M059J (cell line): ENCODE measurements at places on chromosomes 16 and 17.

DNA sequence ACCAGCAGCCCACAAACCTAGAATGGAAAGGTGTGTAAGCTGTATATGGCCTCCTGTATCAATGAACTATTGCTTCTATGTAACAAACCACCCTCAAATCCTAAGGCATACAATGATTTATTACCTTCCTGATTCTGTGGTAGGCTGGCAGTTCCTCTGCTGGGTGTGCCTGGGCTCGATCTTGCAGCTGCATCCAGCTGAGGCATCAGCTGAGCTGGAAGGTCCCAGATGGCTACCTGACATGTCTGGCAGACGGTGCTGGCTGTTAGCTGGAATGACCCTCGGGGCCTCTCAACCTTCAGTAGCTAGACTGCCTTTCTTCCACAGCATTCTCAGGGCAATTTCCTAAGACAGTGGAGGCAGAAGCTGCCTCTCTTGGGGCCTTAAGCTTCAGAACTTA is 152.7 kb downstream of the RAB11FIP4 start:
- DNase-seq, result no peak

- no peak for DNase-seq
Observed at GRCh38 chr16:84577034-84577803, 40.7 kb downstream of the COTL1 start.

DNA sequence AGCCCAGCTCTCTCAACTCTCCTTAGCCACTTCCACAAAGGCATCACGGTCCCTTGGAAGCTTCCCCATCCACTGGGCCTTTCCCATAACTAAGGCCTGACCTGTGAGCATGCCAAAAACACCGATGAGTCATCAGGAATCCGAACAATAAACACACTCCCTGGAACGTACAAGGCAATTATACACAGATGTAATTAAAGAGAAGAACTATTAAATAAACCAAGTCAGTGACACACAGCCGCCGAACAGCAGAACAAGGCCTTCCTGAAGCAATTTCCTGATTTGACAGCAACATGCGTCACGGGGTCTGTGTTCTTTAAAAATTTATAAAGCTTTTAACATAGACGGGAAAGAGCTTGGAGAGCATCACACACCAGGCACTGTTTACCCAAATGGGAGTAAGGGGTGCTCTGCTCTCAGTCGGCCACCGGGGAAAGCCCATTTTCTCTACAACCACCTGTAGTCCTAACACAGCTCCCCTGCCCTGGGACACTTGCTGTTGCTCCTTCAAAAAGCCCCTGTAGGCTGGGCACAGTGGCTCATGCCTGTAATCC is 29.4 kb downstream of the COG7 start:
- DNase-seq, result peak; percentile 98

GRCh38 chr16:30368122-30368791 is 2.0 kb downstream of the TBC1D10B start:
- peak; percentile 71 for DNase-seq

DNA sequence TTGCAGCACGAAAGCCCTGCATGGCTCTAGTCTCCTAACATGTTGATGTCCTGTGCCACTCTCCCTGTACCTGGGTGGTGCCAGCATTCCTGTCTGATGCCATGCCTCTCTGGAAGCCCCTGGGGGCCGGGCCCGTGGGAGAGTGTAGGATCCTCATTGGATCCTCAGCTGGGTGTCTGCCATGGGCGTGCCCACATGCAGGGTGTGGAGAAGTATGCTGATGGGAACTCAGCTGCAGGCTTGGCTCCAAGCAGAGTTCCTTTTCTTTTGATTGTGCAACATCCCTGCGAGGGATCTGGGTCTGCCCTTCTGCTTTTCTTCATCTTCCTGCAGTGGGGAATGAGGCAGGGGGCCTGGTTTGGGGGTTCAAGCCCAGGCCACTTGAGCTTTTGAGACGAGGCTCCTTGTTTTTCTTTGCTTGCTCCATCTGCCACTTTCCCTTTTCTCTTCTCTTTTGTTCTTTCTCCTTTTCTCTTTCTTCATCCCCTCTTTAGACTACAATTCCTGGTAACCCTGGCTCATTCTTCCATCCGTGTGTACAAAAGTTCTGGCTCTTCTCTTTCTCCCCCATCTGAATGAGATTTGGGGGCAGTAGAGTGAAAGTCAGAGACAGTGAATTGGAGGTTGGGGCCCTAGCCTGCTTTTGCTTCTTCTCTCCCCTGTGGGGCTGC is 32.9 kb downstream of the KSR1 start:
- DNase-seq, result no peak

DNA sequence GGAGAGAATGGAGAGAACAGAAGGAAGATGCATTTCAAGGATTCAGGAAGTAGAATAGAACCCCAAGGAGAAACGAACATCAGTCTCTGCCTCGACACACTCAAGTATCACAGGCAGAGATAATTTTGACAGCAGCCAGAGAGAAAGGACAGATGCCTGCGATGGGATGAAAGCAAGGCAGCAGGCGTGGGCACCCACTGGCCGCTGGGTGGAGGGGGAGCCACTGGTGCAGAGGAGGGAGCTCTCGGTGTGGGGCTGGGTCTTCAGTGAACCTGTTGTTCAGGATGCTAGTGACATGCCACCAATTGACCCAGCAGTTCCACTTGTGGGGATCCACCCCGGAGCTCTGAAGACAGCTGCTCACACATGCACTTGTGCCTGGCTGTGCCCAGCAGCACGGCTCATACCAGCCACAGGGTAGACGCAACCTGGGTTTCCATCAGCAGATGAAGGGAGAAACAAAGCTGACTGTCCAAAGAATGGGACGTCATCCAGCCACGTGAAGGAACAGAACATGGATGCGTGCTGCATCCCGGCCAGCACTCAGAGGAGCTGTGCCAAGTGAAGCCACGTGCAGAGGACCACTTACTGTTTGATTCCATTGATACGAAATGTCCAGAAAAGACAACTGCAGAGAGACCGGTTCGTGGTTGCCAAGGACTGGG is 127.0 kb downstream of the BANP start:
- no peak for DNase-seq

DNA sequence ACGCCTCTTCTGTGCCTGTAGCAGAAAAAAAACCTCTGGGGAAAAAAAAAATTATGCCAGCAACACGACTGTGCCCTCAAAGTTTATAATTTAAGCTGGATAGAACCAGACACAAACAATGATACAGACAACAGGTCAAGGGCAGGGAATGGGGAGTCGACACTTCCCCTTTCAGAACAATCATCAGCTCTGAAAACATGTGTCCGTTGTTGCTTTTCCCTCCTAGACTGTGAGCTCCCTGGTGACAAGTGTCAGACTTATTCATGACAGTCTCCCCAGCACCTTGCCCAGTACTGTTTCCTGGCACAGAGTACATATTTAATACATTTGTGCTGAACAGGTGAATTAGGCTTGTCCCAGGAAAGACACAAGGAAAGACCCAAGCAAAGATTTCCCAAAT is 178.3 kb downstream of the SOX9 start:
- no peak for DNase-seq

DNA sequence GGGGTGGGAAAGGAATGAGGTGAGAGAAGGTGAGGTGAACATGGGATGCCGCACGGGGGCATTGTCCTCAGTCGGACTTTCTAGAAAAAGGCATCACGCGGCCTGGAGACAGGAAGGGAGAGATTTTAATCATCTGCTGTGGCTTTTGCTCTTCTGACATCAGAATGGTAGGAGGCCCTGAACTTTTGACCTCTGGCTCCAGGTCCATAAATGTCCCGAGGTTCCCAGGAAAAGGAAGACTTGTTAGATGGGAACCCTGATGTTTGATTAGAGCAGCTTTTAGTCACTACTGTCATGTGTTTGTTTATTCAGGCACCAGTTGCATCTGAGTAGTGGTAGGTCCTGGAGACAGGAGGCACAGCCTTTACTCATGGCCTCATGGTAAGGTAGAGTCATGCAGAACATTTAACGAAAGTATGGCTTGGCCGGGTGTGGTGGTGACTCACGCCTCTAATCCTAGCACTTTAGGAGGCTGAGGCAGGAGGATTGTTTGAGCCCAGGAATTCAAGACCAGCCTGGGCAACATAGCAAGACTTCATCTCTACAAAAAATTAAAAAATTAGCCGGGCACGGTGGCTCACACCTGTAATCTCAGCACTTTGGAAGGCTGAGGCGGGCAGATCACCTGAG is 203.1 kb downstream of the MSI2 start:
- peak; percentile 98 for DNase-seq

DNA sequence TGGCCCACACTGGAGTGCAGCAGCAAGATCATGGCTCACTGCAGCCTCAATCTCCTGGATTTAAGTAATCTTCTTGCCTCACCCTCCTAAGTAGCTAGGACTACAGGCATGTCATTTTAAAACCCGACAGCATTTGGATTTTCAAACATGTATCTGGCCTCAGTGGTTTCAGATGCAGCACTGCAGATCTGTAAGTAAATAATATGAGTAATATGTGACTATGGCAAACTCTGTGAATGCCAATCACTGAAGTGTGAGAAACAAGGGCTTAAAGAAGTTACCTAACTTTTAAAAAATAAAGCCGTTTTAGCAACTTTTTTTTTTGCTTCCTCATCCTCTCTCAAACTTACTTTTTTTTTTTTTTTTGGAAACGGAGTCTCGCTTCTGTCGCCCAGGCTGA is 11.9 kb downstream of the CEP20 start:
- DNase-seq, result no peak

GRCh38 chr17:77111934-77112296 is 28.9 kb upstream of the SEC14L1 start:
- no peak for DNase-seq

DNA sequence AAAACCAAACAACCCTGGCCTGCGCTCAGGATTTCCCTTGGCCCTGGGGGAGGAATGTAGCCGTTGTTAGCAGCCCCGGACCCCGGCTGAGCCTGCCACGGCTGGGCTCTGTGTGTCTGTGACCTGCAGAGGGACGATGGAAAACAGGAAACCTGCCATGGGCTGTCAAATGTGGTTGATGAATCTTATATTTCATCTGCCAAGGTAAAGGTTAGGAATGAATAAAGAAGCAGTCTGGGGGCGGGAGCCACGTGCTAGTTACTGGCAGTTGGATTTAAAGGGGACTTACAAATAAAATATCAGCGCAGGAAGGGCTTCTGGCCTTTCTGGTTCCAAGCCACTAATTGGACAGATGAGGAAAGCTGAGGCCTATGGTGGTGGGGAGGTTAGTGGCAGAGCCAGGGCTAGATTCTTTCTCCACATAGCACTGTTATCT is at the start of gene KRT23:
Gene KRT23 (minus strand): TSS at position 263 of the 436 bp plus-strand sequence. CDS start 1,043 bp downstream, outside the sequence.
- no peak for DNase-seq

DNA sequence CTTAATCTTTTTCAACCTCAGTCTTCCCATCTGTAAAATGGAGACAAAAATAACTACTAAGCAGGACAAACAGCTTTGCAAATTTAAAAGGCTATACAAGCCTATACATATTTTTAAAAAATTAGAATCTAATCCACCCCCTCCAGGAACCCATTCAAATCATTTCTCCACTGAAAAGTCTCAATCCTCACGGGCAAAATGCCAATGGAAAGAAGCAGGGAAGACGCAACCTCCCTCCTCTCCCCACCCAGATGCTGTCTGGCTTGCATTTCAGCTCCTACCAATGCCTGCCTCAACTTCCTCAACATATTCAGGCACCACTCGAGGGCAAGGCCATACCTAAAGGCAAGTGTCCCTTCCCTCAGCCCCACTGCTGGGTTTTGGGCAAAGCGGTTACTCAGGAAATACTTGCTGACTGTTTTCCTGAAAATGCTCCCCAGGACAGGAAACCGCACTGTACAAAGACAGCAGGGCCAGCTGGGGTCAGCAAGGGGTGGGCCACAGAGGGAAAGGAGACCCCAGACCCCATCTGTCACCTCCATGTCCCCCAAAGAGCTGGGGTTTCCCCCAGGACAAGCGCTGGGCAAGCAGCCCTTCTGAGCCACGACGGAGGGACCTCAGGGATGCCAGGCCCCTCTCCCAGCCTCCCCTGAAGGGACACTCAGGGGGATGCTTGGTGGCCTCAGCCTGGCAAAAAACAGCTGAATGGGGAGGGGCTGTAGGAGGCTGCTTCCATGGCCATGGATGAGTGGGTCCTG is 47.7 kb upstream of the DOC2B start:
- DNase-seq, result peak; percentile 66

DNA sequence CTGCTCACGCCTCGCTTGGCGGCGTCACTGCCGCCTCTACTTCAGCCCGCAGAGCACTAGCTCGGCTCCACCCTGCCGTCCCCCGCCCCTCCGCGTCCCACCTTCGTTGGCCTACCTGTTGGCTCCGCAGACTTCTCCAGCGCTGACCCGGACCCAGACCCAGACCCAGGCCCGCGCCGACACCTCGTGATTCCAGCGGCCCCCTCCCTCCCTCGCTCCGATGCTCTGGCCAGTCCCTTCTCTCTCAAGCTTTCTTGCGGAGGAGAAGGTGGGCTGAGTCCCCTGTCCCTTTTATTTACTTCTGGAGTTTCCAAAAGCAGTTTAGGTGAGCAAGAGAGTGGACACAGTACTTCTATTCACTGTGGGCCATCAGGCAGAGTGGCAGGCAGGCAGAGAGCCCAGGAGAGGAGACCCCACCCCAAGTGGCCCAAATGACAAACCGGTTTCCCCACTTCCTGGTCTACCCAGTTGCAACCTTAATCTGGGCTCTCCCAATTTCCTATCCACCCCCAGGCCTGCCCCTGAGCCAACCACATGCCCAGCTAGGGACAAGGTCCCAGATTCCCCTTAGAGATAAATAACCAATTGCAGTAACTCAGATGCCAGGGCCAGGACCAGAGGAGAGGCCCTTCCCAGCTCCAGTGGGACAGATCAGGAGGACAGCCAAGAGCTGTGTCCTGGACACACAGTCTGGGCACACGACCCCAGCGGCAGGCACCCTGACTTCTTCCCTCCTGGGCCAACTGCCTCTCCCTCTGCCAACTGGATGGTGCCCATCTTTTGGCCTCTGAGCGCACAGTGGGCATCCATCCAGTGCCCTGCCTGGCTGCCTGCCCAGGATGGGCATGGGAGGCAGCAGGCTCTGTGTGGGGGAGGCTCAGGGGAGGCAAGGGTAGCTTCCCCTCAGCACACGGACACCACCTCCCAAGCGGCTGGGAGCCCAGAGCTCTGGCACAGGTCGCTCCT is 1.2 kb upstream of the SRCIN1 start:
- DNase-seq, result no peak

DNA sequence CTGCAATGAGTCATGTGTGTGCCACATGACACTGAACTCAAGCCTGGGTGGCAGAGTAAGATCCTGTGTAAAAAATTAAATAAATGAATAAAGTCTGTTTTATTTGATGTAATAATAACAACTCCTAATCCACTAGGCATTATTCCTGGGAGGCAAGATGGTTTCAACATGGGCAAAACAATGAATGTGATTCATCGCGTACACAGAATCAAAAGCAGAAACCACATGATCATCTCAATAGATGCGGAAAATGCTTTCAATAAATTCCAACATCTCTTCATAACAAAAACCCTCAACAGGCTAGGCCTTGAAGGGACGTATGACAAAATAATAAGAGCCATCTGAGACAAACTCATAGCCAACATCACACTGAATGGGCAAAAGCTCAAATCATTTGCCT is 195.4 kb downstream of the CDH11 start:
- no peak for DNase-seq

GRCh38 chr16:56041556-56042140 is 149.6 kb upstream of the GNAO1 start:
- DNase-seq, result peak; percentile 56

GRCh38 chr16:74309789-74310781 is 13.5 kb downstream of the PSMD7 start:
- DNase-seq, result peak; percentile 48

GRCh38 chr17:77489893-77490255 is 349.1 kb downstream of the SEC14L1 start:
- DNase-seq, result no peak

GRCh38 chr17:35373534-35373983 is at the start of gene SLFN11:
Gene SLFN11, minus strand, starts transcription at chr17:35373621. Its CDS starts 9,814 bp downstream, at chr17:35363807.
- peak; percentile 93 for DNase-seq
